ENCODE measurements at places on chromosomes 3 and 15. TPM values are rescaled to one million over a fixed set of nuclear protein-coding genes. Genes with fewer than 3 reads are reported as not detected.

The PARP15 gene
- 0.12 TPM for total RNA-seq

GRCh38 chr15:100261302-100262240 is 80.2 kb downstream of the ADAMTS17 start:
- DNase-seq: no peak

DNA sequence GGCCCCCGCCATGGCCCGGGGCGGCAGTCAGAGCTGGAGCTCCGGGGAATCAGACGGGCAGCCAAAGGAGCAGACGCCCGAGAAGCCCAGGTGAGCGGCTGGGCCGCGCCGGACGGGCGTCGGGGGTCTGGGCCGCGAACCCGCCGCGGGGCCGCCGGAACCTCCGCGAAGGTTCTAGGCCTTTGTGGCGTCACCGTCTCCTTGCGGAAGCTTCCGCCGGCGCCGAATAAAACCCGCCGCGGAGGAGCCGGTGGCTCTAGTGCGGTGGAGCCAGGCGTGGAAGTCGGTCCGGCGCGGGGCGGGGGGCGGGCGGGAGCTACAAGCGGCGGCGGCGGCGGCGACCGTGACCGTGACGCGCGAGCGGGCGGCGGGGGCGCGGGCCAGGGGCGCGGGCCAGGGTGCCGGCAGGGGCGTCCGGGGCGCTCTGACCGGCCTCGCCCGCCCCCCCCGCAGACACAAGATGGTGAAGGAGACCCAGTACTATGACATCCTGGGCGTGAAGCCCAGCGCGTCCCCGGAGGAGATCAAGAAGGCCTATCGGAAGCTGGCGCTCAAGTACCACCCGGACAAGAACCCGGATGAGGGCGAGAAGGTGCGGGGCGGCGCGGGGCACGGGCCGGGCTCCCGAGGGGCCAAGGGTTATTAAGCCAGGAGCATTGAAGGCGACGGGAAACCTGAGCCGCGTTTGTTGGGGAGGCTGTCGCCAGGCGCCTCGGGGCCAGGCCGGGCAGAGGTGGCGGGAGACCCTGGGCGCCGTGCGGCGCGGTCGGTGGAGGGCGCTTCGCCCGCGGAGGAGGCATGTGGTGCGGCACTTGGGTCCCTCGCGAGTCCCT is at the start of gene DNAJA4:
TSS of gene DNAJA4 (plus strand) at position 259 of the 833 bp plus-strand sequence. CDS start at position 461, 202 bp downstream.
- DNase-seq: no peak

GRCh38 chr15:60969658-60970057 is 259.4 kb downstream of the RORA start:
- DNase-seq: no peak

The TFDP2 gene
- total RNA-seq: 55.4 TPM

GRCh38 chr3:52077925-52078324 is 21.6 kb upstream of the DUSP7 start:
- no peak for DNase-seq

DNA sequence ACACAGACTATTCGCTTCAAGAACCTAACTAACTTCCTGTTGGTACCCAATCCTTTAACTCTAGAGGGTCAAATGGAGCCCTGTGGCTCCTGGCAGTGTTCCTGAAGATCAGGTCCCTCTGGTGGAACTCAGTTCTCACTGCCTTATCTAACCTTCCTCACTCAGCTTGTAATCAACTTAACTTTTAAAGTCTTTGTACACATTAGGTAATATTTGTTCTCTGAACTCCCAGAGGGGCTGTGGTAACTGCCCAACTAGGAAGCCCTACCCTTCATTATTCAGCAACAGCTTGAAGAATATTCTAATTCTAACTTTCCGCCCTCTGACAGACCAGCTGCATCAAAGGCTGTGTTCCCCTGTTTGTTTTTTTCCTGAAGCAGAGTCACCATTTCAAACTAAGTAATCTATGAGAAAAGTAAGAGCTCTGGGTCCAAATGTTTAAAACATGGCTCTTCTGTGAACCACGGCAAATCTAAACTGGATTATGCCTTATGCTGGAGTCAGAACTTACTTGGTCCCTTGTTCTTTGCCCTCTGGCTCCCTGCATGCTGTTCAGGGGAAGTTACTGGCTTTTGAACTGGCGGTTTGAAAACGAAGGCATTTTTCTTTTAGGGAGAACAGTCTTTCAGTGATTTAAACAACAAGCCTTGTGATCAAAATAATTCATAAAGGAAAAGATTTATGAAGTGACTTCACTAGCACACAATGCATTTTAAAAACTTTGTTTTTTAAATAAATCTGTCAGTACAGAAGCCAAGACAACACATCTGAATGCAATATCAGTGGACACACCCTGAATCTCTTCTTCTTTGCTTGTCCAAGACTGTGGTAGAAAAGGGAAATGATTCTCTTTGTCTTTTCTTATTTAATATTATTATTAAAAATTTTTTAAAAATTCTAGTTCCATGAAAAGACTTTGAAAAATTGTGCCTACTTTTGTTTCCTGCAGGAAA is 365.6 kb downstream of the TIGIT start:
- no peak for DNase-seq

- no peak for DNase-seq
Observed at GRCh38 chr3:118936811-118937210, 97.8 kb downstream of the IGSF11 start.

The GRIP2 gene
- total RNA-seq: 0.34 TPM

The LTK gene
- total RNA-seq: 9.2 TPM

The OR5K2 gene
- not detected for total RNA-seq

GRCh38 chr3:190318666-190319065 is 3.6 kb downstream of the CLDN1 start:
- DNase-seq: no peak

DNA sequence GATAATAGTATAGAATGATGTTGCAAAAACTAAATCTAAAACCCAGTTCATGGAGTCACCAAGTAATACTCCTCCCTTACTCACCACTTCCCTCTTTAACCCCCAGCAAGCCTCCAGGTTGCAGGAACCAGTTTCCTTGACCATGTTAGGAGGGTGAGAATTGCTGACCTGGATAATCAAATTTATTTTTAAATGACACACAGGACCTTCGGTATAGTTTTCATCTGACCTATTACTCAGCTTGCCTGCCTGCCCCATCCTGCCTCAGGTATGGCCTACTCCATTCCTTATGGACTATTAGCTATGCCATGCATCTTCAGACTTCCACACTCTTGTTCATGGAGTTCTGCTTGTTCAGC is 883 bp downstream of the RTP4 start:
- no peak for DNase-seq

The HIGD2B gene
- 0.27 TPM for total RNA-seq

- DNase-seq: no peak
Observed at GRCh38 chr3:147400111-147400510, 6.2 kb downstream of the ZIC4 start.

DNA sequence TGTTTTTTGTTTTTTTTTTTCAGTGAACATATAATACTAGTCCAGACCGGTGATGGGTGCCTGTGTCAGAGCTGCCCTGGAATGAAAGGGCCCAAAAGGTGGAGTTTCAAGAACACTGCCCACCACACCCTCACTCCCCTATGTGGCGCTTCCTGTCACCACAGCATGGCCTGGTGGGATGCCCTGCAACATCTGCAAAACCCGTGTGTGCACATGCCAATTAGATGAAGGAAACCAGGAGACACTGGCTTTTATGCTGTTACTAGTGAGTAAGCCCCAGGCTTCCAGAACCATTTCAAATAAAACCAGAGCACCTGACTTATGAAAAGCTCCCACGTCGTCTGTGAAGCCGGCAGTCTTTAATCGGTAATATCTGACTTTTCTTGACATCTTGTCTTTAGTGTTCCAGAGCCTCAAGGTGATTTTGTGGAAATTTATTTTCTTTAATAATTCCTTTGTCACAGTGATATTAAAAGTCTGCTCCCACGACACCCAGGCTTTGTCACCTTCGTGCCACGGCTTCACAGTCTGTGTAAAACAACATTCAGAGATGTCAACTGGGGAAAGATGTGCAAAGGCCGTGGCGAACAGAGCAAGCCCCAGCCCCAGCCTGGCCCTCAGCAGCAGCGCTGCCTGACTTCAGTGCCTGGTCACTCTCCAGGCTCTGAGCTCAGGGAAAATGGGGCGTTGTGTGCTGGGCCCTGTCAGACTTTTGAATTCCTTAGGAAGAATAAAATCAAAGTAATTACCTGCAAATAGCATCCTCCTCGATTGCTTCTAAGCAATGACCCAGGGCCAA is 6.4 kb downstream of the CFAP92 start:
- no peak for DNase-seq

The CYP11A1 gene
- 0.57 TPM for total RNA-seq

GRCh38 chr3:118808723-118809122 is 225.9 kb downstream of the IGSF11 start:
- DNase-seq: no peak

GRCh38 chr3:60579734-60580133 is 671.5 kb downstream of the FHIT start:
- DNase-seq: no peak

DNA sequence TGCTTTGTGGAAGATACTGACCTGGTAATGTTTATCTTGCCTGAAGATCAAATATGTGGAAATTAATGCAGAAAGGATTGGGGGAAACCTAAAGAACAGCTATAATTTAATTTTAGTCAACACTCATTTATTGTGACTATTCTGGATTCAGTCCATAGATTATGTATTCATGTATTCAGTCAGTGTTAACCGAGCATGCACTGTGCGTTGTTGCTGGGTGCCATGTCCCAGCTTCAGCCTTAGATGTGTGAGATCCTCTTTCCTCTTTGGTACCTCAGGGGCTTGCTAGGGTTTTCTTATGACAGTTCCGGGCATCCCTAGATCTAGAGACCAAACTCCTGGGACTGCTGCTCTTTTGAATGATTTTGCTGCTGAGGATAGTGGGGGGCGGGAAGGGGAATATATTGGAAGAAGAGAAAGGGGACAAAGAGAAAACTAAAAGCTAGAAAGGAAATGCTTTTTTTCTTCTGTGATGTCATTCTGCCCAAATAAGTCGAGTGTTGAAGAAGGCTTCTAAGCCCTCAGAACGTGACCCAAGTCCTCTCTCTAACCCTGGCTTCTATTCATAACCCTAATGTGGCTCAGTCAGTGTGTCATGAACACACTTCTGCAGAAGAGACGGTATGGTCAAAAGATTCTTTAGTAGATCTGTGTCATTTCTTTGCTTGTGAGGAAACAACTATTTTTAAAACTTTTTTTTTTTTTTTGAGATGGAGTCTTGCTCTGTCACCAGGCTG is 33.5 kb downstream of the STARD9 start:
- no peak for DNase-seq

DNA sequence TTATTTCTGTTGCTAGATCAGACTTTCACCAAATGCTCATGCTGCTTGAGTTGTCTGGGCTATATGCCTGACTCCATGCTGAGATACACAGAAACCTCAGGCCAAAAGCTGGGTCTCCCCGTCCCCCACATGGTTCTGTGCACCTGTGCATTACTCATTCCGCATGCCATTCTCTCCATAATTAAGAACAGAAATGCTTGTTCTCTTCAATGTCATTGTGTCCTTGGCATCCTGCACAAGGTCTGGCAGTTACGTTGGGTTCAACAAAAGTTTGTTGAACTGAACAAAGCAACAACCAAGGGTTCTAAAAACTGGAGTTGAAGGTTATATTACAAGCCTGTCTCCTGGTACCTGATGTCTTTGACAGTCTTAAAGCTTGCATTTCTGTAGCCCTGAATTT is 177.5 kb downstream of the FNDC3B start:
- DNase-seq: no peak

The CCDC54 gene
- not detected for total RNA-seq

DNA sequence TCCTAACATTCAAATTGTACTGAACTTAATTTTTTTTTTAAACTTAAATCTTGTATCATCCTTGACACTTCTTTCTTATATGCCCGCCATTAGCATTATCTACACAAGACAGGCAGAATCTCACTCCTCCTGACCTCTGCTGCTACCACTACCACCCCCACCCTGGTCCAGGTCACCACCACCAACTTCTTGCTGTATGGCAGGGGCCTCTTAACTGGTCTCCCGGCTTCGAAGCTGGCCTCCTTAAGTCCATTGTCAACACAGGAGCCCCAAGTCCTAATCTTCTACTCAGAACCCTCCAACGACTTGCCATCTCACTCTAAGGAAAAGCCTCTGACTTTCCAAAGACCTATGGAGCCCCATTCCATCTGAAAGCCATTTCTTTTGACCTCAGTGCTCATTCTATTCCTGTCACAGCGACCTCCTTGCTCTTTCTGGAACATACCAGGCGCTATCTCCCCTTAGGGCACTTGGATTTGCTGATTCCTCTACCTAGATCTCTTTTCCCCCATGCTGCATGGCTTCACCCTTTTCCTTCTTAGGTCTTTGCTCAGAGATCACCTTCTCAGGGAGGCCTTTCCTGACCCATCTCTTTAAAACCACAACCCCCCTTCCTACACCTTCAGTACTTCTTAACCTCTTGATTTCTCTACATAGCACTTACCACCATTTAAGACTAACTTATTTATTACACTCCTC is 2.6 kb downstream of the PRC1 start:
- no peak for DNase-seq

DNA sequence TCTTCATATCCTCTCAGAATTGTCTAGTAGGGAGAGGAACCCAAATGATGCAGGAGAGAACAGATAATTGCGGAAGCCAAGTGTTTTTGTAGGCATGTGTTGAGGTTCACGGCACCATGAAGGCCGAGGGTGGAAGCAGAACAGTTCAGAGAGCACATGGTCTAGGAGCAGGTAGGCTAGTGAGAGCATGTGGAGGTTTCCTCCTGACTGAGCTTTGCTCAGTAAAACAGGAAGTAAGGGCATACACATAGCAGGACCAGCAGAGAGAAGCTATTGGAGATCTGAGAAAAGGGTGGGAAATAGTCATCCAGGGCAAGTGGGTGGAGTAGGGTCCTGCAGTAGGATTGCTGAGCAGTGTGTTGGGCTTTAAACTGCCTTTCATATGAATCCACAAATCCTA is 491.1 kb downstream of the FHIT start:
- no peak for DNase-seq

The DOCK3 gene
- 4.2 TPM for total RNA-seq

Data from HCT116 (cell line).